ENCODE measurements at places on chromosomes 12 and 14. TPM values are rescaled to one million over a fixed set of nuclear protein-coding genes. Genes with fewer than 3 reads are reported as not detected.

DNA sequence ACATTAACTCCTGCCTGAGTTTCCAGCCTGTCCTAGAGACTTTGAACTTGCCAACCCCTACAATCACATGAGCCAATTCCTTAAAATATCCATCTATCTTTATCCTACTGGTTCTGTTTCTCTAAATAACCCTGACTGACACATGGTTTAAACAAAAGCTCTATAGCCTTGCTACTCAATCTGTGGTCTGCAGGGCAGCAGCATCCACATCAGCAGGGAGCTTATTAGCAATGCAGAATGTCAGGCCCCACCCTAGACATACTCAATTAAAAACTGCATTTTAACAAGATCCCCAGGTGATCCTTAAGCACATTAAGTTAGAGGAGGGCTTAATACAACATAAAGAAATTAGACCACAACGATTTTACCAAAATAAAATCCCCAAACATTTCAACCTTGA, 108.3 kb upstream of the CPSF6 start:
- DNase-seq: no peak

DNA sequence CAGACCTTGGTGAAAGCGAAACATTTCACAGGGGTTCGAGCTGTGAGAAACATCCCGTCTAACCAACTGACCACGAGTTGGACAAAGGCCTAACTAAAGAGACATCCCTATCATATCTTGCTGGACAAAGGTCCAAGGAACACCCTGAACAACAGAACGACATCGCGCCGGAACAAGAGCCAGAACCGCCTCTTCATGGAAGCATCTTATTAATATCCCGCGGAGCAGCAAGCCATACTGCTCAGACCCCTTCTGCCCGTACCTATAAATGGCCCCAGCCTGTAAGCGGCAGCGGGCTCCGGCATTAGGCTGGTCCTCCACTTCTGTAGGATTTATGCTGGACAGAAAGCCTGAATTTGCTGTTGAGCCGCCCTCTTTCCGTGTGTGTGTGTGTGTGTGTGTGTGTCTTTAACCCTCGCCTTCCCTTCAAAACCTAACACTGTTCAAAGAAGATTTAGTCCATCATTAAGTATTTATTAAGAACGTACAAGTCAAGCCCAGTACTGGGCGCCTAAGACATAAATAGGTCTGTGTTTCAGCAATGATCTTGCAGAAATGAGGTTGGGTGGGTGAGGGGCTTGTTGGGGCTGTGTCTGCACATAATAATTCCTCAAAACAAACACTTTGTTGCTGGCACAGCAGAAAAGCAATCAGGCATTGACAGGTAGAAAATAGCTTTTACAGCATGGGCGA, 1.9 kb downstream of the SLC6A15 start:
- peak; percentile 15 for DNase-seq

DNA sequence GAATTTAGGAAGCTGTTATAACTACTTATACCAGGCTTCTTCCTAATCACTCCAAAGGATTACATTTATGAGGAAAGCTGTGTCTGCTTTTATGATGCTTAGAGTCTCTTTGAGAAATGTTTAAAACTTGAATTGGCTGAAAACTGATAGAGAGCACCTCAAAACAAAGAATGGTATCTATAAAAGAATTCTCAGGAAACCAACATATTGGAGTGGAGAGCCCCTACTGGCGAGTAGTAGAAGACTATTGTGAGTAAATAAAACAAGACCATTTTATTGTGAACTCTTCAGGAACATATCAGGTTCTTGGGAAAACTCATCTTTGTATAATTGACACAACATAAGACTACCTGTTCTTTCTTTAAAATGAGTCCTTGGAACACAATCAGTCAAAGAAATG, 578.6 kb downstream of the RERGL start:
- no peak for DNase-seq

- DNase-seq: no peak
These were observed 34.0 kb downstream of the TUNAR start for GRCh38 chr14:95910628-95911027.

GRCh38 chr12:124608450-124608870, 41.0 kb upstream of the NCOR2 start:
- DNase-seq: no peak

- no peak for DNase-seq
These were observed 581.2 kb downstream of the ALG10 start for GRCh38 chr12:34603382-34604035.

DNA sequence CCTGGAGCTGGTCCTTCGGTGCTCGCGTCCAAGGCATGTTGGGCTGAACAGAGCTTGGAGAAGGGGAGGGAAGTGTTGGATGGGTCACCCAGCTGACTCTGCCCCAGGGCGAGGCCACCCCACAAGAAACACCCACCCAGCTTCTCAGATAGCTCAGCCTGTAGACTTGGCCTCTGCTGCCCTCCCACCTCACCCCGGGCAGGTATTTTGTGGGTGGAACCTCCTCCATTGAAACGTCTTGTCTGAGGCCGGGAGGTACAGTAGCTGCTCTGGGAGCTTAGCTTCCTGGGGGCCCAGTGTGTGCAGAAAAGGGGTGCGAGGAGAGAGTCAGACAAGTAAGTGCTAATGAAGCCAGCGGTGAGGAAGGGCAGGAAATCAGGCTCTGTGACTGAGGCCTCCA, 54.8 kb upstream of the TSPAN9 start:
- DNase-seq: no peak

DNA sequence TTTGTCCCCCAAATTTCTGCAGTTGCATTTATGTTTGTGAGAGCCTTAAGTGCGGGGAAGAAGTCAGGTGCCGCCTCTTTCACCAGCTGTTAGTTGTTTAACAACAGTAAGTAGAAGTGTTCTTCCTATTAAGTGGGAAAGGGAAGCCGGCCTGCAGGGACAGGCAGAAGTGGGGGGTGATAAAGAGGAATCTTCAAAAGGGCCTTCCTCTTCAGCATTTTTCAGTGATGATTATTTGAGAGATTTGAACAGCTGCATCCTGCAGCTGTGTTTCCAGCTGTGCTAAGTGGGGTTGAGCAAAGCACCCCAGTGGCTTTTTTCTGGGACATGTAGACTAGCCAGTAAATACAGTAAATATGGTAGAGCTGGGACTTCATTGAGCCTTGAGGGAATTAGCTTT, 32.1 kb upstream of the SLC38A1 start:
- no peak for DNase-seq

GRCh38 chr12:122368361-122369073, 54.0 kb downstream of the CLIP1 start:
- DNase-seq: peak; percentile 28

DNA sequence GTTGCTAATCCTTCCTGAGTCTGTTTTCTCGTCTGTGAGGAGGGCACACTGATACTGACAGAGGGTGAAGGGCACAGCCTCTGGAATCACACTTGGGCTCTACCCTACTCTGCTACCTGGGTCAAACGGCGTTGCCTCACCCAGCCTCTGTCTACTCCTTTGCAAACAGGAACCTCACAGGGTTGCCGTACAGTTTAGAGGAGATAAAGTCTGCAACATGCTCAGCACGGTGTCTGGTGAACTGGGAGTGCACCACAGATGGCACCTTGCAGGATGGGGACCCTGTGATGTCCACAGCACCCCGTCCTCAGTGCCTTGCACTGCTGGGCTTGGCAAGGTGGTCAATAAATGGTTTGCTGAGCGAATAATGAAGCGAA, 38.3 kb downstream of the TESC start:
- DNase-seq: no peak

- peak; percentile 19 for DNase-seq
These were observed 75.0 kb downstream of the DIP2B start for GRCh38 chr12:50579757-50580267.

DNA sequence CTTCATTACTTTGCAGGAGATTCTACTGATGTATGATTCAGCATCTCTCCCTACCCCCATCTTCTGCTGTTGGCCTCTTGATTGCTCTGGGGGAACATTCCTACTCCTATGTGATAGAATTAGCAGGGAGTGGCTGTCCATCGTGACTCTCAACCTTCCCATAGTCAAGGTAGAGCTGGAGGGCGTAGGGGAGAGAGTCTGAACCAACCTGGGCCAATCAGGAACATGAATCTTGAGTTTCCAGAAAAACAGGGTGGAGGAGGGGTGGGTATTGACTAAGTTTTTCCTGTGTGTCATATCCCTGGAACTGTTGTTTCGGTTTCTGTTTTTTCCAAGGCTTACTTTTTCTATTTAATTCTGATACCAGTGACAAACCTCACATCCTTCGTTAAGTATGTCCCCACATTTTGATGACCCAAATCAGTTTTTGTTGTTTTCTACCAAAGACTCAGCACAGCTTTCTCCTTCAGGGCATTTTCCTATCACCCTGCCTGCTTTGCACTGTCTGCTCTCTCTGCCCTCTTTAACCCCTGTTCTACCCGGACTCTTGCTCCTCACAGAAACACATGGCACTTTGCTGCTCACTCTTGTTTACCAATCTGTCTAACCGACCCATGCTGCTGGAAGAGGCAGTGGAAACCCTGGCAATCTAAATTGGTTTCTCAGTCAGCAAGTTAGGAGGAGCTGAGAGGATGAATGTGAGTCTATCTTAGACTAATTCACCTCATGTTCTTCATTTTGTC, 1428.3 kb downstream of the AACS start:
- DNase-seq: no peak

DNA sequence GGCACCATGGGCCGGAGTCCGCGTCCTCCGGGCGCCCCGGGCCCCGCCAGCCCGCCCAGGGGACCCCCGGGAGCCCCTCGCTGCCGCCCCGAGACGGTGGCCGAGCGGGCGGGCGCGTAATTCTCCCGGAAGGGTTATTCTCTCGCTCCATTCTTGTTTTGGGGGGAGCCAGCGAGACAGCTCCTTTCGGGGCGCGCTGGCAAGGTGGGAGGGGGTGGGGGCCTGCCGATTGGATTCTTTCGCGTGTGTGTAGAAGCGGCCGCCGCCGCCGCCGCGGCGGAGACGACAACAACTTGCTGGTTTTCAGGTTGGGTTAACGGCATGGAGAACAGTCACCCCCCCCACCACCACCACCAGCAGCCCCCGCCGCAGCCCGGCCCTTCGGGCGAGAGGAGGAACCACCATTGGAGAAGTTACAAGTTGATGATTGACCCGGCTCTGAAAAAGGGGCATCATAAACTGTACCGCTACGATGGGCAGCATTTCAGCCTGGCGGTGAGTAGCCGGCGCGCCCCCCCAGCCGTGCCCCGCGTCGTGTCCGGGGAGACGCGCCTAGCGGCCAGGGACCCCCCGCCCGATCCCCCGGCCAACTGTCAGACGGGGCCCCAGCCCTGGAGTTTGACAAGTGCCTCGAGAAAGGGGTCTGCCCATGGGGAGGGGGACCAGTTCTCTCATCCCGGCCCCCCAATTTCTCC, 755 bp downstream of the SETD1B start:
- peak; percentile 42 for DNase-seq

- no peak for DNase-seq
These were observed 647 bp downstream of the LGMN start for GRCh38 chr14:92747701-92748258.

DNA sequence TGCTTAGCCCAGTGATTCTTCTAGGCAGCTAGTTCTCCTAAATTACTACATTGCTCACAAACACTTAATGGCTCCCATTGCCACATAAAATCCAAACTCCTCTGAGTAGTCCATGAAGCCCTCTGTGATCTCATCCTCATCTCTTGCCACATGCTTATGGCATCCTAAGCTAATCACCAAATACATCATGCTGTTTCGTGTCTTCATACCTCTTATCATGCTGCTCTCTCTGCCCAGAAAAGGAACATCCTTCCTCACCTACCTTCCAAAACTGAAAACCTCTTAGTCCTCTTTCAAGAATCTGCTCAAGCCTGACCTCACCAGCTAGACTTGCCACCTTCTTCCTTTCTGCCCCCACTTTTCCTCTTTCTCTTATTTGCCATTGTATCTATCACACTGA, 108.5 kb downstream of the DUSP6 start:
- DNase-seq: no peak

- no peak for DNase-seq
These were observed 249.1 kb downstream of the DPY19L2 start for GRCh38 chr12:63419154-63419553.

- DNase-seq: peak; percentile 3
These were observed 4.7 kb upstream of the EPYC start for GRCh38 chr12:91009319-91009950.

GRCh38 chr14:103178521-103178920, 55.3 kb downstream of the TNFAIP2 start:
- DNase-seq: no peak

- no peak for DNase-seq
These were observed 43.8 kb upstream of the ZDHHC17 start for GRCh38 chr12:76720068-76720467.

DNA sequence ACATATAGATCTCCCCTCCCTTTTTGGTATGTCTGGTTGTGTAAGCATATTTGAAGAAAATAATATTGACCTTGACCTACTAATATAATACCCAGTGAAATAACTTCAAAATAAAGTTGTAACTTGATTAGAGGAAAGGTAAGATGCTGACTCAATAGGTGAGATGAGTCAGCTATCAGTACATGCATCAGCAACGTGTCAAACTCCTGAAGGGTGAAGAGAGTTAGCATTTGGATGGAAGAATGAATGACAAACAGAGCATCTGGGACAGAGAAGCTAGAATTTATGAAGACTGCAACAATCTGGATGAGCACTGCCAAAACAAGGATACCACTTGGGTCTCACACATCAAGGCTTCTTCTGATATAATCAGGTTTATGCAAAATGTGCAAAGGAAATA, 74.9 kb downstream of the PPP2R5E start:
- no peak for DNase-seq

- DNase-seq: no peak
These were observed 657.6 kb downstream of the MED13L start for GRCh38 chr12:115619889-115620288.

GRCh38 chr14:34224221-34224620, 237.8 kb downstream of the SPTSSA start:
- no peak for DNase-seq

DNA sequence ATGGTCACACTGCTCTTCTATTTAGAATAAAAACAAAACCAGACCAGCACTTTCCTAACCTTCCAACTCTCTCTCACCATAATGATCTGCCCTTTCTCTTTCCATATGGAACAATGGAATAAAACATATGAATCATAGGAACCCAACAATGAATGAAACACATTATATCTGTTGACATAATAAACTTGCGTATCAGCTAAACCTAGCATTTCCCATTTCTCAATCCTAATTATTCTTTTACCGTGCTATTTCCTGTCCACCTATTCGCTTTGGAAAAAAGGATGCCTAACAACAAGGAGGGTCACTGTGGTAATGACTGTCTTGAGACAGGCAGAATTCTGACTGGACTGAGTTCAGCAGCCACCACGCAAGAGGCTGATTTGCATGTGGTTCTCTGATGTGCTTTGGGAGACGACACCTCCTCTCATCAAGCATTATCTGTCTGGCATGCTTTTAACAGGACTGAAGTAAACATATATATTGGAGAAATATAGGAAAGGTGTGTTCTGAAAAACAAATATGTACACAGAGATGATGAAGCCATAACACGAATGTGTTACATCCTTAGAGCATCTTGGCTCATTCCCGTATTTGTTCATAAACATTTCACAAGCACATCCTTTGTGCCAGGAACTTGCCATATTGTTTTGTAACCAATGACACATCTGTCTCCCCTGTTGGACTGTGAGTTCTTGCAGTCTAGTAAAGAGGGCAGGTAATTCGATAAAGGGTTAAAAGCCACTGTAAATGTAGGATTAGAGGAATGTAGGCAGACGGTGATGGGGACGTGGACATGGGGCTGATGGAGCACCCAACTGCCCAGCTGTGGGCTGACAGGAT, 87.7 kb downstream of the PTPRB start:
- no peak for DNase-seq

The TAS2R7 gene
- not detected for total RNA-seq

The ARHGEF25 gene
- total RNA-seq: 17.0 TPM

The POTEG gene
- not detected for total RNA-seq

The FAR2 gene
- total RNA-seq: 30.8 TPM

The MDGA2 gene
- total RNA-seq: not detected

The PPP1R1A gene
- total RNA-seq: not detected

The SCNN1A gene
- total RNA-seq: 0.66 TPM

The CCDC175 gene
- not detected for total RNA-seq

The PABPN1 gene
- total RNA-seq: 89.9 TPM
